CD4-positive, CD25-positive, alpha-beta regulatory T cell (primary cell): ENCODE measurements at places on chromosomes 2 and 18.
A peak's percentile ranks its signal among the peaks of the same experiment; 100 is the strongest.

DNA sequence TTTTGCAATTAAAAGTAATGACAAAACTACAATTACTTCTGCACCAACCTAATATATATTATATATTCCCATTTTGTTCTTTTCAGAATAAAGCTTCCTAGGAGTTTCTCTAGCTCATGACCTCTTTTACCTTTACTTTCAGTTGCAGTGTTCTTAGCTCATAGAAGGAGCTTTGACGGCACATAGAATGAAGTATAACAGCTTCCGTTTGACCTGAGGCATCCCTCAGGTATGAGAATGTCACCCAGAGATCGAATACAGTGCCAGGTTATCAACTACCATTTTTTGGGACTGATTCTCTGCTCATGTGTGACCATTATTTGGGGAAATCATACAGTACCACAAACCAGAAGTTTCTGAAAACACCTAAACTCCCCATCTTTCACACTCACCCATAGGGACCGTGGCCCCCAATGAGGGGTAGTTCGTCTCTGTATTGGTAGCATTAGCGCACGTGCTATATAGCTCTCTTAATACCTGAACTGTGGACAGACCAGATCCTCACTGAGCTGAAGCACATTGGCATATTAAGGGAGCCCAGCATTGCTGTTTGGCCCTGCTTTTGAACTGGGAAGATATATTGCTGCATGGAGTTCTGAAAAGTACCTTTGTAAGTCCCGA, 123.0 kb downstream of the SPTBN1 start:
- no peak for DNase-seq

DNA sequence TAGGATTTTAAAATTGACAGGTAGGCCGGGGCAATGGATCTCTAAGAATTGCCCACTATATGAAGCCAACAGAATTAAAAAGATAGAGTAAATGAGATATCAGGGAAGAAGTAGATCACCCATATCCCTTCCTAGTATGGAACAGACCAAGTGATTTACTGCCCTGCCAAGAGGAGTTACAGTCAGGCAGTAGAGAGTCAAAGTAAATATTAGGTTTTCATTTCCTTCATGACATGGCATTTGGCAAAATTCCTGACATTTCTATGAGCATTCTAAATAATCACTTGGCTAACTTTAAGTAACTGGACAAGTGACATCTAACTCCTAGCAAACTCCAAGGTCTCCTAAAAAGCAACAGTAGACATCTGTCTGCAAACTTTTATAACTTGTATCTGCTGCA, 33.5 kb downstream of the GALNT5 start:
- no peak for DNase-seq

DNA sequence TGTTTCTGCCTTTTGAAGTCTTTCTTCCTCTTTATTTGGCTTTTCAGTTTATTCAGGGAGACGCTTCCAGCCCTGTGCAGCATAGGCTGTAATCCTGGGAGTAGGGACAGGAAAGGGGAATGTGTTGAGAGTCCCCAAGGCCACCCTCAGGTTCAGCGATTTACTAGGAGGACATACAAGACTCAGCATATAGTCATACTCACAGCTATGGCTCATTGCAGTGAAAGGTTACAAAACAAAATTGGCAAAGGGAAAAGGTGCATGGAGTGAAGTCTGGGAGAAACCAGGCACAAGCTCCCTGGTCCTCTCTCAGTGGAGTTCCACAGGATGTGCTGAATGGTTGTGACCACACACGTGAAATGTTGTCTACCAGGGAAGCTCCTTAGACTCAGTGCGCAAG, 49.6 kb upstream of the ZNF638 start:
- no peak for DNase-seq

DNA sequence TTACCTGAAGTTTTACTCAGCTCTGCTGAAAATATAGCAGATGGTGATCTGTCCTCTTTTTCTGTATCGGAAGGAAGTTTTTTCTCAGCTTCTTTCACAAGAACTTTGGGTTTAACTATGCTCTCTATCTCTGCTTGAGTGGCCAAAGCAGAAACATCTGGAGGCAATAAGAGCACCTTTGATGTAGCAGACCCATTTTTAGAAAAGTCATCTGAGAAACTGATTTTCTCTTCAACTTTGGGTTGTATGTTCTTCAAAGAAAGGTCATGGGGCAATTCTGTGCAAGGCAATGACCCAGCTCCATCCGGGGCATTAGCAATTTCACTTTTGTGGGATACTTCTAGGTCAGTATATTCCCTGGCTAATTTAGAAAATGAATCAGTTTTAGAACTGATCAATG, 25.2 kb downstream of the RTN4 start:
- no peak for DNase-seq

DNA sequence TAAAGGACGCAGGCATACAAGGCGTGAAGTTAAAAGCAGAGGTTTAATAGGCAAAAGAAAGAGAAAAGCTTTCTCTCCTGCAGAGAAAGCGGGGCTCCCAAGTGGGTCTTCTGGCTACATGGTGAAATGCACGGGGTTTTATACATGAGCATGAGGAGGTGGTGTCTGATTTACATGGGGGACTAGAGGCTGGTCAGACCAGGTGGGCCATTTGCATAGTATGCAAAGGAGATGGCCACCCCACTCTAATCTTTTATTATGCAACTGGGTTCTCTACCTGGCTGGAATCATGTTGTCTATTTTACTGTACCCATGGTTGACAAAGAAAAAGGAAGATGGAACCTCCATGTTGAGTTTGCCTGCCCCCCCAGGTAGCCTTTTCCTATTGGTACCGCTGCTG, 356.2 kb downstream of the KCNJ3 start:
- no peak for DNase-seq

DNA sequence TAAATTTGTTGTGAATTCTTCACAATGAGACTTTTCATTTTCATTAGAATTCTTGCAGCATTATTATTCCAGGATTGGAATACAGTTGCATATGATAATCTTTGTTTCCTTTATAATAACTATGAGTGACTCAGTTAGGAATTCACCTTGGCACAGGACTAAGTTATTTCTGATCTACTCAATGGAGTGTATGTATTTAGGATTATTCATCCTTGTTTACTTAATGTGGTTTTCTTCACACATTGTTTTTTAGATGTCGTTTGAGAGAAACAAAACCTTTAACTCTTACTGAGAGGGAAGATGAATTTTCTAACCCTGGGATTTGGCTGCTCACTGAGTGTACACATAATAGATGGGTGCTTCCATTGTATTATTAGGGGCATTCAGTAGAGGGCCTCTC, 970.1 kb downstream of the DPP10 start:
- DNase-seq, result no peak

- no peak for DNase-seq
Measured at GRCh38 chr2:14677039-14677438, 44.5 kb downstream of the LRATD1 start.

DNA sequence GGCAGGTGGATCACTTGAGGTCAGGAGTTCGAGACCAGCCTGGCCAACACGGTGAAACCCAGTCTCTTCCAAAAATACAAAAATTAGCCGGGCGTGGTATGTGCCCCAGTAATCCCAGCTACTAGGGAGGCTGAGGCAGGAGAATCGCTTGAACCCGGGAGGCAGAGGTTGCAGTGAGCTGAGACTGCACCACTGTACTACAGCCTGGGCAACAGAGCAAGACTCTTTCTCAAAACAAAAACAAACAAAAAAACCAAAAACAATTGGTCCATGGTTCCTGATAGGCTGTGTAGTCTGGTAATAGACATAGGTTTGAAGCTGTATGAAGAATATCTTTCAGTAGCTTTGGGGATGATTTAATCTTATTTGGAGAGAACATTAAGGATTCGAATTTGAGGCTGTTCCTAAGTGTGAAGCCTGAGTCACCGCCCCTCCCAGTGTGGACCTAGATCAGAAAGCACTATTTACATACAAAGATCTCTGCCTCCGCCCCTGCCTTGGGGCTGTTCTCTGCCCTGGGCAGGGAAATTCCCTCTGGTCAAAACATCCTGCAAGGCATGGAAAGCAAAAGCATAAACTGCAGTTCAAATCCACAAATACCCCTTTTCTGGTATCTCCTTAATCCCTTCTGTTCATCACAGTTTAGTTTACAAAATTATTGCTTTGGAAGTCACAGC, 52.8 kb upstream of the PMAIP1 start:
- no peak for DNase-seq

DNA sequence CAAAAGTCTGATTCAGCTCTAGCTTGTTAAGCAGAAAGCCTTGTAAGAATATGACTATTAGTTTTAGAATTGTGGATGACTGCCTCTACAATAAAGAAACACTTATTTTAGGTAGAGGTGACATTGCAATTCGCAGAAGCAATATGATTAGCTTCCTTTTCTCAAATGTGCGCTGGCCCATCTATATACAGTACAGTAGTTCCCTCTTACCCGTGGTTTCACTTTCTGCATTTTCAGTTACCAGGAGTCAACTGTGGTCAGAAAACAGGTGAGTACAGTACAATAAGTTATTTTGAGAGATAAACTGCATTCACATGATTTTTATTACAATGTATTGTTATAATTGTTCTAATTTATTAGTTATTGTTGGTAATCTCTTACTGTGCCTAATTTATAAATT, 405.1 kb downstream of the GPD2 start:
- no peak for DNase-seq

GRCh38 chr2:164710837-164711765, 89.8 kb upstream of the GRB14 start:
- DNase-seq, result no peak

DNA sequence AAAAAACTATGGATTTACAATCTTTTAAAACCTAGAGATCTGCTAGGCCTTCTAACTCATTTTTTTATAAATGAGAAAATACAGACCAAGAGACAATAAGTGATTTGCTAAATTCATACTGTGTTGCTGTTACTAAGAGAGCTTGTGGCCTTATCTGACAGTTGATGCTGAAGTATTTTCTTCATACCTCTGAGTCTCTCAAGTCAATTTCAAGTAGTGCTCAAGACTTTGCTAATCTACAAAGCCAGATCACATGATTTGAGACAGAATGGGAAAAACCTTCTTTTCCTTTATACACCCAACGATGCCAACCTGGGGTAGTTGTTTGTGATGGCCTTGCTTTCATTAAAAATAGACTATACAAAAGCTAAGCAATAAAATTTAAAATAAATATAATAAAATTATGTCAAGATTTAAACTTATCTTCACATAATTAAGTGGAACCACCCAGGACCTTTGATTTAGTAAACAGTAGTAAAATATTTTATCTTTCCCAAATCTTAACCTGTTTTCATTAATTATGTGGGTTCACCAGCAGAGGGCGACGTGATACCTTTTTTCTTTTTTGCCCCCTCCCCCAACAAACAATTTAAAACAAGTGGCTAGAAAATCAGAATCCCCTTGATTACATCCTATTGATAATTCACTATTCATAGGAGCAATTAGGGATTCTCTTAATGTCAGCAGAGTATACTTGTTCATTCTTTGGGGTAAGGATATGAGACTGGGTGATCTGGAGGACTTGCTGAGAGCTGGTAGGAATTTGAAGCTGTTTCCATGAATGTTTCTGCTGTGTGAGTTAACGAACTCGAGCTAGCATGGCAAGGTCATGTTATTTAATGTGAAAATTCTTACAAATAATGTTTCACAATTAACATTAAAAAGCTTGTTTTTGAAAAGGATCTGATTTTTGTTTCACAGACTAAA, 49.6 kb upstream of the SLC5A7 start:
- no peak for DNase-seq

- DNase-seq, result no peak
Measured at GRCh38 chr2:105239924-105240323, 1.6 kb upstream of the GPR45 start.

DNA sequence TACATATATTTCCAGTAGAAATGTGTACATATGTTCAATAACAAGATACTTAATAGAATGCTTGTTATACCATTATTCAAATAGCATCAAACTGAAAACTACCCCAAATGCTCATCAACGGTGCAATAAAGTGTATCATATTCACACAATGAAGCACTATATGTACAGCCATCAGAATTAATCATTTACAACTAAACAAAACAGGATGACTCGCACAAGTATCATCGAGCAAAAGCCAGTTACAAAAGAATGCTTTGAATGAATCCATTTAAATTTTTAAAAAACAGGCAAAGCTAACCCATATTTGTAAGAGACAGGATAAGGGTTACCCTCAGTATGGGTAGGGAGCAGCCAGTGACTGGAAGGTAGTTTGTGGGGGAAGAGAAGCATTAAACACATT, 132.8 kb upstream of the PDE1A start:
- DNase-seq, result no peak

GRCh38 chr2:239035997-239036731, 188.3 kb downstream of the TWIST2 start:
- DNase-seq, result peak; percentile 11

DNA sequence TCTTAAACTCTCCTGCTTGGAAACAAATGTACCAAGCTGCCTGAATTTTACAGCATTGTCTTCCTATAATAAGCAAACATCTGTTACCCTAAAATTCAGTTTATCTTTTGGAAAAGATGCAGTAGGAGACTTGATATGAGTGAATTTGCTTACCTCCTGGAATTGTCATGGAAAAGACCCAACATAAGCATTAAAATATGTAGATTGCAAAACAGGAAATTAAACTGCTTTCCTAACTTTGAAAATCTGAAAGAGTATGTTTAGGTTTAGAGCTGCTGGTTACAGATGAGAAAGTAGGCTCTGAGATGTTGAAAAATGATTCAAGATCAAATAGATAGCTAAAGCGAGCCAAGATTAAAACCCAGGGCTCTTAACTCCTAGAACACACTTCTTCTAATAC, 316.5 kb downstream of the SOX11 start:
- DNase-seq, result no peak

- no peak for DNase-seq
Measured at GRCh38 chr18:55779691-55780585, 191.9 kb upstream of the TCF4 start.

DNA sequence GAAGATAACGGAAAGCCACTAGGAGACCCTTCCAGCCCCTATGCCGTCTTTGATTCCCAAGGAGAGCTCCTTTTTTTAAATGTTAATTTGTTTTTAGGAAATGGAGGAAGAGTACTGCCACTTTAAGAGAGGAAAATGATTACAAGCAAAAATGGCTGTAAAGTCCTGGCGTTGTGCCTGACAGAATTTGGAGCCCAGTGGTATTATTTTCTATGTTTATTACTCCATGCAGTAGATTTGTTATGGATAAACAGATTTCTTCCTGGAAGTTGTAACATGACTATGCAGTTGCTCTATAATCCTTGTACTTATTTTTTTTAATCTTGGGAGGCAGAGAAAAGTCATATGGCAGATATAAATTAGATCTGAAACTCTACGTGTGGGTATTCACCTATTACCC, 141.3 kb downstream of the GBX2 start:
- no peak for DNase-seq
